ENCODE measurements at places on chromosomes 1 and 21.

DNA sequence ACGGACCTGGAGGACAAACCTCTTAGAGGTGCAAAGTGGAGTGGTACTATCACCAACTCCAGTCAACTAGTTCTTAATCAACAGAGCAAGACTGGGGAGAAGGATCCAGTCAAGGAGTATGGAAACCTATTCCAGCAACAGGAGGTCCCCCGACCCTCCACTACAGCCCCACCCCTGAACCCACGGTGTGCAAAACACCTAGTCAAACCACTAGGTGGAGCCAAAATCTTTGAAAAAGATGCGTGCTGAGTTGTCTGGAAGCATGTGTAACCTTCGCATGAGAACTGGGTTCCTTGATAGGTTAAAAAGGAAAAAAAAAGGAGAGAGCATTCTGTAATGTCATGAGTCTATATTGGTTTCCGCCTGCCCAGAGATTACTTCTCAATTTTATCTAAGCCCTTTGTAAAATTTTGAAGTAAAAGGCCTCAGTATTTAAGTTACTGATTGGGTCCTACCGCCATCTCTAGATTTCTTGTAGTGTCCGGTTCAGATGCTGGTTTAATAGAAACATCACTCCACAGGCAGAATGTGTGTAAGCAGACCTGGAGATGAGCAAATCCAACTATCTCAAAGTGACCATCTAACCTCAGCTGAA is 81.9 kb upstream of the HAO2 start:
- no peak for DNase-seq

DNA sequence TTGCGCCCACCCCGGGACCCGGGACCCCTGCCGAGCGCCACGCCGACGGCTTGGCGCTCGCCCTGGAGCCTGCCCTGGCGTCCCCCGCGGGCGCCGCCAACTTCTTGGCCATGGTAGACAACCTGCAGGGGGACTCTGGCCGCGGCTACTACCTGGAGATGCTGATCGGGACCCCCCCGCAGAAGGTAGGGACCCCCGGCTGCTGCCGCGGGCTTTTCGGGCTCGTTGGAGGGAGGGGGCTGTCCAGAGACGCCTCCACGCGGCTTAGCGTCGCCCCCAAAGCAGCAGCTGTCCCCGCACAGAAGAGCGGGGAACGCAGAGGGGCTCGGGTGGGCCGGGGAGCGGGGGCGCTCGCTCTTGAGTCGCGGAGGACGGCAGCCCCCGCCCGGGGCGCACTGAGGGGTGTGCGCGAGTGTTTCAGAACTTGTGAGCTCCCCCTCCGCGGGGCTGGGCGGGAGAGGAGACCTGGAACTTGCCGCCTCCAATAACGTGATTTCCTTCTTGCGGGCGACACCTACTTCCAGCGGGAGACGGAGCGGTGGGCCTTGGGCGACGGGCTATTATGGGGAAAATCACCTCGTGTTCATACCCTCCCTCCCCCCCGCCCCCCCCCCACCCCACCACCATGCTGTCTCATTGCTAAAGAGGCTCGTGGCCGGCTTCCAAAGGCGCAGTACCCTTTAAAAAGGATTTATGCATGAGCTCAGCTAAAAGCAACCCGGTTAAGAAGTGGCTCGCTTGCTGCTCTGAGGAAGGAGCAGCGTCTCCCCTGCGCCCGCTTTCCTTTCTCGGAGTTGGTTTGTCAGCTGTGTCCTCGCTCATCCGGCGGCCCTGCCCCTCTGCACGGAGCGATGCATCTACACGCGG is 664 bp downstream of the BACE2 start:
- DNase-seq: peak; percentile 35

DNA sequence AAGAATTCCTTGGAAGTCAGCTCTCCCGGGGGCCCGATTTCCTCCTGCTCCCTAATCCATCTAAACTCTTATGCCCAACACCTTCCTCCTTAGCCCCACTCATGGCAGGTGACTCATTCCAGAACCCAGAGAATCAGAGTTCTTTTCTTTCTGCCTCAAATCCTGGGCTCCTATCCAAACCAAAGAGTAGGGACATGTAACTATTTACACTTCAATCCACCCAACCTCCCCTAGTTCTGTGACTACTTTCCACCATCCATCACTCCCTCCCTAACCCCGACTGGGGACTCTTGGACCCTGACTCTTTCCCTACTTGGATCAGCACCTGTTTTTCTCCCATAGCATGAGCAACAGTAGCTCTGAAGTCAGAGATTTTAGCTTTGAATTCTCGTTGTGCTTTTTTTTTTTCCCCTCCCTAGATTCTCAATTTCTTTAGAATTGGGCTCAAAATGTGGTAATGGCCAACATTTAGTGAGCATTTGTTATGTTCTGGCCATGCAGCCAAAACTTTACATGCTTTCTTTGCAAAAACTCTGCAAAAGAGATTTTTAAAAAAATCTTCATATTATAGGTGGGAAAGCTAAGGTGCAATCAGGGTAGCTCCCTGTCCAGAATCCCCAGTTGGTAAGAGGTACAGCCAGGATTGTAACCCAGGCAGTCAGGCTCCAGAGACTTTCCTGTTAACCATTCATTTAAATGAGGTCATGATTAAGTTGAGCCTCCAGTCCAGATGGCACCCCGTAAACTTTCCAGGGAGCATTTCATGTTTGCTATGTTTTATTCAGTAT is 7.5 kb upstream of the CYP4A11 start:
- no peak for DNase-seq

GRCh38 chr1:237788069-237788468 is 102.7 kb downstream of the ZP4 start:
- no peak for DNase-seq

- DNase-seq: no peak
Measured at GRCh38 chr1:34518146-34518699, 236.6 kb upstream of the GJB5 start.

- no peak for DNase-seq
Measured at GRCh38 chr1:38455829-38456530, 403.6 kb downstream of the RRAGC start.

DNA sequence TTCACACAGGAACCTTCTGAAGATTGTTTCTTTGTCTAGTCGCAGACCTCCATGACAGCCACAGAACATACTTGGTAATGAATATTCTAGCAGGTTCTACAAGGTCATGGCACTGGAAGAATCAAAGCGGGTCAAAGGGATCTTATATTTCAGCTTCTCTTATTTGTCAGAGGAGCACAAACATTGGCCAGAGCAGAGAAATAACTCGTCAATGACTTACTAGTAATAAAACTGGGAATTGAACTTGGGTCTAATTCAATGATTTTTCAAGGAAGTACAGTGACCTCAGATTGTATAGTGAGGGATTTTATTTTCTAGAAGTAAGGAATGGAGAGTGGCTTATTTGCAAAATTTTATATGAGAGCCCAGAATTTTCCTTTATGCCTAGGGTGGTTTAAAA is 290.8 kb upstream of the PLXNA2 start:
- no peak for DNase-seq

DNA sequence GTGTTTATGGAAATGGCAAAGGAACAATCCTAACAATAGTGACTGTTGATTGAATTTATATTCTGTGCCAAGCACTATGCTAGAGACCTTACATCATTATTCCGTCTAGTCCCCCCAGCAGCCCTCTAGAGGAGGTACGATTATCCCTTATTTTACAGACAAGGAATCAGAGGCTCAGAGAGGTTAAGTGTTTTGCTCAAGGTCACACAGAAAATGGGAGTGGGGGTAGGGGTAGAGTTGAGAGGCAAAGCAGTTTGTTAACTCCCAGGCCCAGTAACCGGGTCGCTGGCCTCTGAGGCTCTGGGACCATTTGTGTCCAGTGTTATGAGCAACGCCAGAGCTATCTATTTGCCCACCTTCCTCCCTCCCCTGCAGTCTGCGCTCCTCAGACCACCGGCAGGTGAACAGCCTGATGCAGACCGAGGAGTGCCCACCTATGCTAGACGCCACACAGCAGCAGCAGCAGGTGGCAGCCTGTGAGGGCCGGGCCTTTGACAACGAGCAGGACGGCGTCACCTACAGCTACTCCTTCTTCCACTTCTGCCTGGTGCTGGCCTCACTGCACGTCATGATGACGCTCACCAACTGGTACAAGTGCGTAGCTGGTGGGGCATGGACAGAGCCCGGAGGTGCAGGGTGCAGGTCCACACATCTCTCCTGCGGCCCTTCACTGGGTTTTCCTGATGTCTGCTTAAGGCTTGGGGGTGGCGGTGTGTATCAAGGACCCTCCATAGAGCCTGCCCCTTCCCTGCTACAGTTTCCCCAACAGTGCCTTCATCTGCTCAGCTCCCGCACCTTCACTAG is 19.8 kb downstream of the SERINC2 start:
- no peak for DNase-seq

- no peak for DNase-seq
Measured at GRCh38 chr1:157142201-157142600, 4.0 kb upstream of the ETV3 start.

Measured in occipital lobe (tissue), 3 donors.